ENCODE measurements at places on chromosomes 2 and 18.

DNA sequence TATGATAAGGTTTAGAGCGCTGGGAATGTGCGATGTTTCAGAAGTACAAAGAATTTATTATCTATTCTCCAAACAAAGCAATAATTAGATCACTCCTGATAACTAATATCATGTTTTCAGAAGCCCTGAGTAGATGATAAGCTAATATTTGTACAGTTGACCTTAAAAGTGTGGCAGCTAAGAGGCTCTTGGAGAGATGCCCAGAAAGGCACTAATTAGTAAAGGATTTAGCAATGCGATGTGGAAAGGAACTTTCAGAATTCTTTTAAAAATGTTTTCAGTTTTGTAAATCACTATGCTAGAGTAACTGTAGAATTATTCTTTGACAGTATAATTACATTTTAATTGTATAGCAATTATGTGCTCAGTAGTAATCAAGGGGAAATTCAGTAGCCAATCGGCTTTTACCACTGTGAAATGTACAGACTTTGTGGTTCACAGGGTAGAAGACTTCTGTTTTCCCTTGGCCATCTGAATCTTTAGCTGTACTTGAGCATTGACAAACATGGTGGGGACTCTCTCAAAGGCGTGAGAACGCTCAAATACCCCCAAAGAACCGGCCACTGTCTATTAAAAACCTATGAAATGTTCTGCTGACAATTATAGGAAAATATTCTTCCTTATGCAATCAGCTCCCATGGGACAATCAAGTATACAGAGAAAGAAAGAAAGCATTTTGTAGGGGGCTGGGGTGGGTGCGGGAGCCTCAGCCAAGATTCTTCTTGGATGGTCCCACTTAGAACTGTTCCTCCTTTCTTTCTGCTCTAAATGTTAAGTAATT is 262.8 kb upstream of the AGAP1 start:
- no peak for DNase-seq

DNA sequence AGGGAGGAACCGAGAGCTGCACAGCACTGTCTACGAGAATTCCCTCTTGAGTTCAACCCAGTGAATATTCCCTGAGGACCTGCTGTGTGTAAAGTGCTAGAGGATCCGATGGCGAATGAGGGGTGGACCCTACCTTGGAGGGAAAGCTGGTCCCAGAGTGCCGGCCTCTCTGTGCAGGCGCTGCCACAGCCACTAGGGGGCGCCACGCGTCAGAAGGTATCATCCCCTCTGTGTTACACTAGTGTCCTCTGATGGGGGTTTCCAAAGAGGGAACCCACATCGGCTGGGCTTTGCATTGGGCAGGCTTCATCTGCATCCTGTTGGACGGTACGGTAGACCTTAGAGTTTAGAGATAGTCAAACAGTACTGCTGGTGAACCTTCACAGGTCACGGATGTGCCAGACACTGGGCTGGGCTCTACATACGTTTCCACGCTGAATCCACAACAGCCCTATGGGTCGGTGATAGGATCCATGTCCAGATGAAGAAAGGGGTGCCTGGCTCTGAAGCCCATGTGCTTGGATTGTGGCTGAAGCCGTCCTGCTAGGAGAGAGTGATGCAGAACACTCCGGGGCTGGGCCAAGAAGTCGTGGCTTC is 39.0 kb downstream of the COA5 start:
- peak; percentile 64 for DNase-seq

GRCh38 chr2:73985308-73986084 is 786 bp downstream of the TET3 start:
- DNase-seq = peak; percentile 59

DNA sequence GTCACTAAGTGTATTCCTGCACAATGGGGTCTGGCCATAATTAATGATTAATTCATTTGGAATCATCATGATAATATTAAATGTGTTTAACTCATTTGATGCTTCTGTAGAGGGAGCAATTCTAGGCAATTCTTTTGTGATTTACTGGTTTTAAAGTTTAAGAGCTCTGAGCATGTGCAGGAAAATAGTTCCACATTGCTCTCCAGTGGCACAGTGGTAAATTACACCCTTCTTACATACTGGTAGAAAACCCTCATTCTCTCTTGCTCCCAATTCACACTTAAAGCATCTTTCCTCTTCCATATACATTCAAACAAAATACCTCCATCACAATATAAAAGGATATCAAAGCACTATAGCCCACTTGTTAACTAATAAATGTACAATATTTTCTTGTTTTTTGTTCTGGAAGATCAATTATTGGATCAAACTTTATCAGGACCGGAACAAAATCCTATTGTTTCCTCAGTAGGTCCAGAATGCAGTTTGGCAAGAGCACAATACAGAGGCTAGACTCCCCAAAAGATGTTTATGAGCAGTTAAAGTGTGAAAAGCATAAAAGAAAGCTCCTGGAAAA is 844.3 kb downstream of the MBD2 start:
- no peak for DNase-seq

DNA sequence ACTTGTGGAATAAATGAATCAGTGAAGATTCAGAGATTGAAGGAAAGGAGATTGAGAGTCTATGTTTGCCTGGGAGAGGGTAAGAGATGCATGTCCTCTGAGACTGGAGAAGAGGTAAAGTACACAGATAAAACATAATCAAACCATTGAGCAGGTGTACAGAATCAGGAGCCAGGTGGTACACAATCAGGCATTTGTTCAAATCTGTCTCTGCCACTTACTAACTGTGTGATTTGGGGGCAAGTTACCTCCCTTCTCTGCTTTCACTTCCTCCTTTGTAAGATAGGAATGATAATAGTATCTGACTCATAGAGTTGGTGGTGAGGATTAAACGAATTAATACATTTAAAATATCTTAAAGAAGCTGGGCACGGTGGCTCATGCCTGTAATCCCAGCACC is 94.0 kb downstream of the CDK15 start:
- no peak for DNase-seq

GRCh38 chr2:217421834-217422233 is 562.0 kb upstream of the TNP1 start:
- no peak for DNase-seq

GRCh38 chr2:111686994-111687393 is 197.0 kb downstream of the ANAPC1 start:
- DNase-seq = no peak

GRCh38 chr2:146388757-146389156 is 1456.1 kb upstream of the ACVR2A start:
- no peak for DNase-seq

- DNase-seq = no peak
Observed at GRCh38 chr2:239157269-239157668, 243.6 kb downstream of the HDAC4 start.

- no peak for DNase-seq
Observed at GRCh38 chr18:12408247-12408869, 629 bp downstream of the PRELID3A start.

DNA sequence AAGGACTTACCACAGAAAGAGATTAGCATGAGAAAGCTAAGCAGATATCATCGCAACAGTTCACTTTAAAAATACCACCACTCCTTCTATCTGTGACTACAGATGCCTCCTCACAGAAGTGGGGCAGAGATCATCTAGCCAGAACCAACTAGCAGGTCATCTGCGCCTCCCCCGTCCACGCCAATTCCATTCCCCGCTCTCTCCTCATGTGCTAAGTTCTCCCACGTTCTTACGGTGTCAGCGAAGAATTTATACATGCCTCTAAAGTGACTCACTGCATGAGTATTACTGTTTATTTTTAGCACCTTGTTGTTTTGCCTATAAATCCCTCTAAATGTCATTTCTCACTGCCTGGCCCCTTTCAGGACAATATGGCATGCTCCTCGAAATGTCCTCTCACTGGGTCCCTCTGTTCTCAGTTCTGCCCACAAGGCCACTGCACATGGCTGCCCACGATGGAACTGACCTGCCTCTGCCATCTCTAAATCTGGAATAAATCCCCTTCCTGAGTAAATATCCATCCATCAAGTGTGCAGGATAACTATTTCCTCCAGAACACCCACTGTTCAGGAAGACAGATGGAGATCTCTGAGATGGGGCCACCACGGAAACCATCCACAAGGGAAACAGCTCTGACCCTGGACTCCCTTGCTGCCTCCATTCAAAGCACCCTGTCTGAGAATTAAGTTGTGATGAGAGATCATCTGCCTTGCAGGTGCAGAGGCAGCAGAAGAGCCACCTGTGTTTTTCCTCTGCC is 137.7 kb downstream of the IRS1 start:
- DNase-seq = no peak

- DNase-seq = no peak
Observed at GRCh38 chr2:46135958-46136357, 161.2 kb upstream of the EPAS1 start.

GRCh38 chr18:56409736-56410135 is 228.7 kb downstream of the TXNL1 start:
- DNase-seq = no peak

Measured in activated CD4-positive, alpha-beta T cell treated with anti-CD3 and anti-CD28 coated beads, Interleukin-2, amount 50 U/mL, for 4 hours (primary cell).